ENCODE measurements at places on chromosomes 7 and 10. TPM values are rescaled to one million over a fixed set of nuclear protein-coding genes. Genes with fewer than 3 reads are reported as not detected.

DNA sequence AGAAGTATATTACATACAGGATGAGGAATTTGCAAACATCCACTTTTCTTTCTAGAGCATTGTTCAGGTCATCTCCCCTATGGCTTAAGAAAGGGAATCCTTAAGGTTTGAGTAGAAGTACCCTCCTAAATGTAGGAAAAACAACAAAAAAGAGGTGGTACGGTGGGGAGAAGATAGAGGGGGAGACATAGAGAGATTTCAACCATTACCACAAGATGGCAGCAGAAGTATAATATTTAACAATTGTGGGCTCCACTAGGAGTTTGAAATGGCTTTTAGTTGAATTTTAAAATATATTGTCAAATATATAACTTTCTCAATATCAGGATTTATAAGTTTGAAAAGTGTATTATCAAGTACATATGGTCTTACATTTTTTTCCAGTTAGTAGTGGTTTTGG is 72.7 kb upstream of the PRKG1 start:
- peak; percentile 42 for DNase-seq

DNA sequence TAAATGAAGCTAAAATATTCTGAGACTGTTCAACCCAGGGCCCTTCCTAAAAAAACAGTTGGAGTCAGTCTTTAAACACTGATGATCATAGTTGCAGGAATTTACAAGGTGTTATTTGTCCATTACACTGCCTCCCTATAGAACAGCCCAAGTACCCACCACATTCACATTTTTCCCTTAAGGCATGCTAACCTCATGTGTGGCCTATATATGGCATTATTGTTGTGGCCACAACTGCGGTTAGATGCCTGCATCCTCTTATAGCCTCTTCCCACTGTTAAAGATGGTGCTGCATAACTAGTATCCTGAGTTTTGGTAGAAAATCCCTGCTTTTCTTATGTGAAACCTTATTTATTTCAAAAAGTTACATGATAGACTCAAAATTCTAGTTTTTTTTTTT is 287.9 kb upstream of the SEMA3A start:
- DNase-seq = no peak

DNA sequence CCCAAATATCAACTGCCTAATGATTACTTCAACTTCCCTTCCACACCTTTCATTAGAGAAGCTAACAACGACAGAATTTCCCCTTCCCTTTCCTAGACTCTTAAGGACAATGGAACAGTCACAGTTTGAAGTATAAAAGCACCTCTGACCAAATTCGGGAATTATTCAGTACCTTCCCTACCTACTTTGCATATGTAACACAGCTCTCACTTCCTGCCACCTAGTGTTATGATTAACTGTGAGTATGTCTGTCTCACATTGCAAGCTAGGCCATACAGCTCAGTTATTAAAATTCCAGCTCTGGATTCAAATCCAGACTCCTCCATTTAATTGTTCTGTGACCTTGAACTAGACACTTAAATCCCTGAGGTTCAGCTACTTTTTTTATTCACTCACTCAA is 44.8 kb upstream of the HPSE2 start:
- no peak for DNase-seq

GRCh38 chr7:130372402-130373165 is 7.7 kb upstream of the CPA1 start:
- DNase-seq = no peak

DNA sequence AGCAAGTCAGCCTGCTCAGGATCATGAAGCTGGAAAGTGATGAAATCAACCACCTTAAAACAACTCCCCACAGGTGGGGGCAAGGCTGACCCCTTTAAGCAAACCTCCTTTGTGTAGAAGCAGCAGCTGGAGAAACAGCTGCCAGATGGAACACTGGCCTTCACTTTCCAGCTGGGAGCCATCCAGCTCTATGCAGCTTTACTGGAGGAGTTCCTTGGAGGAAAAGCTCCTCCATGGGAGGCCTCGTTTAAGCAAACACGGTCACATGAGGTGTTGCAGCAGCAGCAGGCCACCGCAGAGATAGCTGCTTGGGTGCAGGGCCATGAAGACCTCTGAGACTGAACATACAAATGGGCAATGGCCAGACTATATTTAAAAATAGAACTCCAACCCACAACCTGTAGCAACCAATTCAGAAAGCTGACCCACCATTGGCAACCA is 13.0 kb upstream of the DLG5 start:
- no peak for DNase-seq

GRCh38 chr10:132647424-132647823 is 109.8 kb downstream of the INPP5A start:
- no peak for DNase-seq

DNA sequence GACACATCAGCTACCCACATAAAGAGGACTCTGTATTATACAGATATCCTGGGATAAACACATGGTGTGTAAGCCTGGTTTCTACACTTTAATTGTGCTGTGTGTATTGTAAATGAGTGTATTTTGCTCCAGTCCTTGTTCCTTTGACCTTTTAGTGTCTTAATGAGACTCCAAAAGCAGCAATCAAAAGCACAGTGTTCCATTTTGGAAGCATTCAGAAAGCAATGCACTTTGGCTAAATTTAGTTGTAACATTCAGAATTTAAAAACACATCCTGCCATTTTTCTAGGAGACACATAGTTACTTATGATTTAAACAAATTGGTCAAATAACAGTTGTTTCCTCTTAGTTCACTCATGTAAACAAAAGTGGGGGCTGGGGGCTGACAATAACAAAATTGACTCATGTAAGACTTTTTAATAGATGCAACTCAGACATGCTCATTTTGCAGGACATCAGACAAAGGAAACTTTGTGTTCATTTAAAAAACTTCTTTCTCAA is 122.2 kb downstream of the GPR37 start:
- DNase-seq = no peak

DNA sequence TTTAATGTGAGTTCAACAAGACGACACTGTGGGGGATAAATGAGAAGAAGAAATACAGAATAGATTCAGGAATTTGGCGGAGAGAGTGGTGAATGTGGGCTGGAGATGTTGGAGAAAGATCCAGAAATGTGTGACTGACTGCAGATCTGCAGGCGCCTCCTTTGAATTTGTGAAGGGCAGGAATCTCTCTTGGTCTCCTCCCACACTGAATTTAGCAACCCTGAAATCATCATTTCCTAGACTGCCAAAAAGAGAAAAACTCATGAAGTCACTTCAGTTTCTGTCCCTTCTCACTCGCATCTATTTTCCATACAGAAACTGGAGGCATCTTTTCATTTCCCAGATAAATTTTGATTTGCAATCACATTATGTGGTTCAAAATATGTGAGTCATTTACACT is 128.7 kb downstream of the GNAI1 start:
- DNase-seq = no peak

DNA sequence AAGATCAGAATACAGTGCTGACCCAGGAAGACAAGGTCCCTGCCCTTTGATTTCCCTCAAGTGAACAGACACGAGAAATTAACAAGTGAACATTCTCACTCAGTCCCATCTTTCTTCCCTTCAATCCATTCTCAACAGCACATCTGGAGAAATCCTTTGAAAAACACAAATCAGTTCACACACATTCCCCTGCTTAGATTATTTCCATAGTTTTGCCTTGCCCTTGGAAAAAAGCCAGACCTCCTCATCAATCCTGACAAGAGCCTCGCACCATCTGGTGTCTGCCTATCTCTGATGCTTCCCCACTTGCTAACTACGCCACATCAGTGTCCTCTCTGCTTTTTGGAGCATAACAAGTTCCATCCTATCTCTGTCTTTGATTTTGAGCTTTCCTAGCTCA is 94.4 kb upstream of the KIAA1217 start:
- no peak for DNase-seq

GRCh38 chr7:104848138-104848990 is 165.6 kb upstream of the KMT2E start:
- peak; percentile 81 for DNase-seq

CYP2C19 gene
- not detected for total RNA-seq

DNAJC9 gene
- 57.3 TPM for total RNA-seq

SRRM3 gene
- total RNA-seq = not detected

All from HT-29 (cell line).